ENCODE measurements at places on chromosomes 1 and 21. TPM values are rescaled to one million over a fixed set of nuclear protein-coding genes. Genes with fewer than 3 reads are reported as not detected.

DNA sequence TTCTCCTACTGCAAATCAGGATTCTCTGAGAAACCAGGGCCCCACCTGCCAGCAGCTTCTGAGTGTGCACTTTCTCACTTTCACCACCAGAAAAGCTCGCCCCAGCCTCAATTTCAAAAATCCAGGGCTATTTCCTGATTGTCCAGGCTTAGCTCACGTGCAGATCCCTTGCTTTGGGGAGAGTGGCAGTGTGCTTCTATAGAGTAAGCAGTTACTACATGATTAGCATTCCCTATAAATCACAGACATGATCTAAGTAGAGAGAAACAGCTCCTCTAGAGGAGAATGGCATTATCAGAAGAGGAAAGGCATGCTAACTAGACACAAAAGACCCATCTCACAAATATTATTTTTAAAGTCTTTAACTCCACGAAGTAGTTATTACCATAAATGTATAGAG lies 456.0 kb upstream of the PKN2 start:
- H3K4me1 ChIP-seq = no peaks in the 10 kb centered on the region
- no peak for DNase-seq
- peaks cover 3% of the 10 kb centered on the region for H3K36me3 ChIP-seq
- H3K4me3 ChIP-seq = no peak overlapping the region
- no peaks in the 10 kb centered on the region for H3K27me3 ChIP-seq

GRCh38 chr21:31752352-31752751 lies 20.4 kb upstream of the SCAF4 start:
- DNase-seq = no peak
- H3K27me3 ChIP-seq = no peaks in the 10 kb centered on the region

GRCh38 chr1:5338466-5338865 lies 653.8 kb downstream of the NPHP4 start:
- peaks cover 6% of the 10 kb centered on the region for H3K4me1 ChIP-seq
- H3K27ac ChIP-seq = peak overlapping the region; percentile 35
- H3K4me3 ChIP-seq = no peak overlapping the region
- peaks cover 4% of the 10 kb centered on the region for H3K27me3 ChIP-seq

- peaks cover 17% of the 10 kb centered on the region for H3K36me3 ChIP-seq
- peak overlapping the region; percentile 84 for H3K4me3 ChIP-seq
- DNase-seq = no peak
- peaks cover 63% of the 10 kb centered on the region for H3K4me1 ChIP-seq
These were observed 11.8 kb downstream of the FCMR start for GRCh38 chr1:206909883-206910318.

- H3K4me1 ChIP-seq = peaks cover 26% of the 10 kb centered on the region
- DNase-seq = no peak
- H3K36me3 ChIP-seq = peaks cover 2% of the 10 kb centered on the region
- no peaks in the 10 kb centered on the region for H3K27me3 ChIP-seq
- no peak overlapping the region for H3K4me3 ChIP-seq
- H3K27ac ChIP-seq = peak overlapping the region; percentile 53
These were observed 73.1 kb downstream of the GATAD2B start for GRCh38 chr1:153849487-153850185.

GRCh38 chr1:204134103-204134502 lies 17.7 kb downstream of the ETNK2 start:
- H3K36me3 ChIP-seq = peaks cover 3% of the 10 kb centered on the region
- H3K4me3 ChIP-seq = no peak overlapping the region
- DNase-seq = no peak
- H3K27me3 ChIP-seq = no peaks in the 10 kb centered on the region

DNA sequence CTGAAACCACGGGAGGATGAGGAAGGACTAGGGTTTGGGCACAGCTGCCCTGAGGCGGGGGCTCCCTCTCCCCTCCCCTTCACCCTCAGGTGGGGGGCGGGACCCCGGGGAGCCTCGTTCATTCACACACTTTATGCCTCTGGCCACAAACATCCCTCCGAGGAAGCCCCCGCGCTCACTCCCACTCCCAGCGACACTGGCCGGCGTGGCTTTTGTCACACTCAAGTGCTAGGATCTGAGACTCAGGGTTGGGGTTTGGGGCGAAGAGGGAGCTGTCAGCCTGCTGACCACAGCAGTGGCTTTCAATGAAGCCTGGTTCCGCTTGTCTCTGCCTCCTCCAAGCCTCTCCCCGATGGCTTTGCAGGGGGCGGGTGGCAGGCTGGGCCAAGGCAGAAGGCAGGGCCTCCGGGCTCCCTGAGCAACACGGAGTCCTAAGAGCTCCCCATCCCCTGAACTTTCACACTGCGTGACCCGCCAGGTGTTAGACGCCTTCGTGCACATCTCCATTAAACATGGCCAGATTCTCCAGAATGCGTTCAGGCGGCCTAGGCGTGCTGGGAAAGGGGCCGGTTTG lies 178.1 kb downstream of the NPHP4 start:
- H3K27ac ChIP-seq = no peak overlapping the region
- peaks cover 4% of the 10 kb centered on the region for H3K36me3 ChIP-seq
- DNase-seq = no peak
- peaks cover 27% of the 10 kb centered on the region for H3K27me3 ChIP-seq
- H3K4me3 ChIP-seq = no peak overlapping the region
- no peaks in the 10 kb centered on the region for H3K4me1 ChIP-seq

DNA sequence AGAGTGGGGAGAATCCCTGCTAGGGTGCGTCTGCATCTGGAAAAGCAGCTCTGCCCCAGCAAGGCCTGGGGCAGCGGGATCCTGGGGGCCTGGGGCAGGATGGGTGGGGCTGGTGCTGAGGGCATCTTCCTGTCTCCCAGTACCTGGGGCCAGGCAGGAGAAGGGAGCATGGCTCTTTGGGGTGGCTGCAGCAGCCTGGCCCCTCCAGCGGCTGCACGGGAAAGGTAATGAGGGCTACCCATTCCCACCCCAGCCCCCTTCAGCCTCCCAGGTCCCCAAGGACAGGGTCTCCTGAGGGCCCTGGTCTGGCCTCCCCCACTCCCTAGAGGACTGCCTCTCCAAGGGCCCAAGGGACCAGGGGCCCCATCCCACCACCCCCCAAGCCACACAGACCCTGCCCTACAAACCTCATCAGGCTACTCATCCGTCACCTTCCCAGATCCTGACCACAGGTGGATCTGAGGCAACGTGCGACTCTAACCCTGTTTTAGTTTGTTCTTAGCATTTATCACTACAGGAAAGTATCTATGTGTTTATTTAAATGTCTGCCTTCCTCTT lies 910 bp upstream of the ANKRD65 start:
- no peak overlapping the region for H3K4me3 ChIP-seq
- DNase-seq = no peak
- H3K4me1 ChIP-seq = peaks cover 8% of the 10 kb centered on the region
- peaks cover 2% of the 10 kb centered on the region for H3K36me3 ChIP-seq

DNA sequence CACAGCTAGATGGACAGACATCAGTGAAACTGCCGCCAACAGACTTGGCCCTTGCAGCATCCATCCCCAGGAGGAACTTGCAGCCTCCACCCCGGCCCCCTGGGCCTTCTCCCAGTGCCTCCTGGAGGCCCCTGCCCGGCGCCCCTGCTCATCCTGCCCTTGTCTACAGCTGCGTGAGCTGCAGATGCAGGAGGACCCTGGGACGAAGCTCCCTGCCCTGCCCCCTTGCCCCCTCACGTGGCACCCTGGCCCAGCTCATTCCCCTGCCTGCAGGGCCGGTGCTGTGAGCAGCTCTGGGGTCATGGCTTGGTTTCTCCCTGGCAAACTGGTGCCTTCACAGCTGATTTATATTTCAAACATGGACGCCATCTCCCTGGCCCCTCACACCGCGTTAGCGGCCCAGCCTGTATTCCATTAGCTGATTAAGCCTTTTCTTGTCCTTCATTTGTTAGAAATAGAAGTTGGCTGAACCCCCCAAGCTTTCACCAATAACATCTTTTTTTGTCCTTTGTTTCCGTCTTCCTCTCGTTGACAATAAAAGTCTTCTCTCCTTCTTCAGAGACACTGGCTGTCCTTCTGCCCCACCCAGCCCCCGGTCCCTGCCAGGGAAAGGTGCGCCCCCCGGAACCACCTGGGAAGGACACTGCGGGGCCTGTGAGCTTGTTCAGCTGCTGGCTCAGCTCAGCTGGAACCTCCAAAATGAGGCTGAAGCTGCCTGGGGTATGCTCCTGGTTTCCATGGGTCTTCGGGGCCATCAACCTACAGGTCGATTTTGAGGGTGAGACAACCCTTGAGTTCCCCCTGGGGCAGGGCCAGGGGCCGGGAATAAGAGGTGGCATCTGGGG lies 34.0 kb upstream of the SLC19A1 start:
- no peak overlapping the region for H3K27ac ChIP-seq
- no peaks in the 10 kb centered on the region for H3K4me1 ChIP-seq
- H3K36me3 ChIP-seq = no peaks in the 10 kb centered on the region
- no peak overlapping the region for H3K4me3 ChIP-seq
- H3K27me3 ChIP-seq = peaks cover 9% of the 10 kb centered on the region
- DNase-seq = no peak

GRCh38 chr21:39209334-39209688 lies 26.1 kb upstream of the PSMG1 start:
- no peak for DNase-seq
- H3K4me3 ChIP-seq = no peak overlapping the region
- no peaks in the 10 kb centered on the region for H3K27me3 ChIP-seq

DNA sequence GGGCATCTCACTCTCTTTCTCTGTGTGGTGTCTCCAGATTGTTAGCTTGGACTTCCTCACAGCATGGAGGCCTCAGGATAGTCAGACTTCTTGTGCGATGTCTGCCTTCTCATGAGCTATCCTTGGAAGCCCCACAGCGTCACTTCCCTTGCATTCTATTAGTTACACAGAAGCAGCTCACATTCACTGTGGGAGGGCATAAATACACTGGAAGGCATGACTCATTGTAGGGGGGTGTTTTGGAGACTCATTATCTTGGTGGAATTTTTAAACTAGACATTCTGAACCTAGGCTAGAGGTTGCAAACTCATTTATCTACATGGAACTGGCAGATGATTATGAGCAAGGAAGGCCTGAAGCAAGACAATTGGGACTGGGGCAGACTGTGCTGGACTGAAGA lies 21.4 kb upstream of the FASLG start:
- peaks cover 38% of the 10 kb centered on the region for H3K4me1 ChIP-seq
- no peak for DNase-seq
- peak overlapping the region; percentile 95 for H3K27ac ChIP-seq

GRCh38 chr1:50393522-50394120 lies 29.6 kb downstream of the DMRTA2 start:
- no peaks in the 10 kb centered on the region for H3K4me1 ChIP-seq
- H3K27me3 ChIP-seq = peaks cover 26% of the 10 kb centered on the region
- H3K27ac ChIP-seq = no peak overlapping the region
- no peak overlapping the region for H3K4me3 ChIP-seq
- DNase-seq = no peak
- no peaks in the 10 kb centered on the region for H3K36me3 ChIP-seq

DNA sequence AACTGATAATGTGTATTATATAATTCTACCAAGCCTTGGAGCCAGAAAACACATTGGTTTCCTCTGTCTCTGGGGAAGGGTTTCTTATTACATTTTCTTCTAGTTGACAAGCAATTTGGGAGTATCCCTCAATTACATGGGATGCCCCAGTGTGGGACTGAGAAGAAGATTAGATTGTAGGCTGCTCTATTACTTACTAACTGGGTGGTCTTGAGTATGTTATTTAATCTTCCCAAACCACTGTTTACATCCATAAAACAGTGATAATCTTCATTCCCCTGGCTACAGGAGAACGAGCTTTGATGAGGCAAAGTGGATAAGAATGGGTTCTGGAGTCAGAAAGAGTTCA lies 105.8 kb downstream of the TSEN15 start:
- H3K36me3 ChIP-seq = peaks cover 6% of the 10 kb centered on the region
- H3K27me3 ChIP-seq = peaks cover 17% of the 10 kb centered on the region
- peaks cover 10% of the 10 kb centered on the region for H3K4me1 ChIP-seq
- H3K4me3 ChIP-seq = no peak overlapping the region

GRCh38 chr1:224671076-224671475 lies 55.0 kb downstream of the CNIH3 start:
- no peak overlapping the region for H3K27ac ChIP-seq
- H3K4me3 ChIP-seq = no peak overlapping the region
- peaks cover 15% of the 10 kb centered on the region for H3K27me3 ChIP-seq
- H3K4me1 ChIP-seq = no peaks in the 10 kb centered on the region
- no peaks in the 10 kb centered on the region for H3K36me3 ChIP-seq
- DNase-seq = no peak

DNA sequence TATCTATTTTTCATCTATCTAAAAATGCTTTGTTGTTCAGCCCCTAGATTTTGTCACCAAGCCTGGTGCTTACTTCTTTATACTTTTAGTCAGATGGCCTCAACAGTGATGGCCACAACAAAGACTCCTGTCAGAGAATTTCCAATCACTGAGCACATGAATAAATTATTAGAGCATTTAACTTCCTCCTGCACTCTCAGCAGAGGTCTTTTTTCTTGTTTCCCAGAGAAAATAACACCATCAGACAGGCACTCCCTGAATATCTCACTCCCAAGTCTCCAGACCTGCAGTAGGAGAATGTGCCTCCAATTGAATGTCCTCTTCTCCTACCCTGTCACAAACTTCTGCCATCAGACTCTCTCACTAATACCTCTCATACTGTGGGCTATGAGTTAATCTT lies 616.0 kb upstream of the NR5A2 start:
- DNase-seq = no peak
- peaks cover 16% of the 10 kb centered on the region for H3K27me3 ChIP-seq
- H3K27ac ChIP-seq = no peak overlapping the region
- no peak overlapping the region for H3K4me3 ChIP-seq
- no peaks in the 10 kb centered on the region for H3K36me3 ChIP-seq
- no peaks in the 10 kb centered on the region for H3K4me1 ChIP-seq

DNA sequence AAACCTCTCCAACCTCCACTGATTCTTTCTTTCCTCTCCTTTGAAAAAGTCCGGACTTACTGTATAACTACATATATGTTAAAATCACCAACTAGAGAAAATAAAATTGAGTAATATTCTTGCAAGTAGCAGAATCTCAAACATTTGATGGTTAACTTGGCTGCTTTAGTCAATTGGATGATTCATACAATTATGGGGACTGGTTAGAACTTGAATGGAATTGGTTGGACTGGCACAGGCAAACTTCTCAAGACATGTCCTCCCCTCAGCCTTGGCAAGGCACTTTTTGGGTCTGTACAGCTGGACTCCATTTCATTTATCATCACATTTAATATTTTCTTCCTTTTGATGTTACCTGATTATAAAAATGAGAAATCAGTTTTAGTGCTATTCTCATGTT lies 6.5 kb downstream of the WLS start:
- no peak overlapping the region for H3K4me3 ChIP-seq
- peaks cover 19% of the 10 kb centered on the region for H3K27me3 ChIP-seq
- no peak overlapping the region for H3K27ac ChIP-seq

PROK1 gene
- total RNA-seq = not detected

PPM1J gene
- total RNA-seq = 0.20 TPM

LCE1D gene
- not detected for total RNA-seq
